Breast epithelium (tissue), 4 donors: ENCODE measurements at places on chromosomes 1 and 21. TPM values are rescaled to one million over a fixed set of nuclear protein-coding genes. Genes with fewer than 3 reads are reported as not detected.

The SYNC gene
- total RNA-seq = 24.2 TPM

GRCh38 chr21:19490481-19490880, 1086.9 kb upstream of the TMPRSS15 start:
- DNase-seq = no peak

- DNase-seq = no peak
Measured at GRCh38 chr1:88647249-88647645, 36.8 kb upstream of the PKN2 start.

The MAN1C1 gene
- 6.9 TPM for total RNA-seq

- DNase-seq = no peak
Measured at GRCh38 chr1:2029561-2029960, 10.4 kb downstream of the GABRD start.
